ENCODE measurements at places on chromosomes 13 and 19.

DNA sequence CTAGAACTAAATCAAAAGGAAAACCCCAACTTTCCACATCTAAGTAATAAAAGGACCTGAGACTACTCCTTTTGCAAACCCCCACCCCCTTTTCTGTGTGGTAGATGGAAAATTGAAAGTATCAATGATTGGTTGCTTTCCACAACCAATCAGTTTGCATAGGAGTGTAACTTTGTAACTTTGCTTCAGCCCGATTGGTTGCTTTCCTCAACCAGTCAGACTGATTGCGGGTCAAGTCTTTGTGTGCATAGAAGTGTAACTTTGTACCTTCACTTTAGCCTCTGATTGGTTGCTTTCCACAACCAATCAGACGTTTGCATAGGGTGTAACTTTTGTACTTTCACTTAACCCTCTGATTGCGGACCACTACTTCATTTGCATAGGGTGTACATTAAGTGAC lies 8.0 kb upstream of the B3GLCT start:
- DNase-seq: no peak

GRCh38 chr13:100131863-100132574 lies 43.1 kb downstream of the PCCA start:
- DNase-seq: no peak

DNA sequence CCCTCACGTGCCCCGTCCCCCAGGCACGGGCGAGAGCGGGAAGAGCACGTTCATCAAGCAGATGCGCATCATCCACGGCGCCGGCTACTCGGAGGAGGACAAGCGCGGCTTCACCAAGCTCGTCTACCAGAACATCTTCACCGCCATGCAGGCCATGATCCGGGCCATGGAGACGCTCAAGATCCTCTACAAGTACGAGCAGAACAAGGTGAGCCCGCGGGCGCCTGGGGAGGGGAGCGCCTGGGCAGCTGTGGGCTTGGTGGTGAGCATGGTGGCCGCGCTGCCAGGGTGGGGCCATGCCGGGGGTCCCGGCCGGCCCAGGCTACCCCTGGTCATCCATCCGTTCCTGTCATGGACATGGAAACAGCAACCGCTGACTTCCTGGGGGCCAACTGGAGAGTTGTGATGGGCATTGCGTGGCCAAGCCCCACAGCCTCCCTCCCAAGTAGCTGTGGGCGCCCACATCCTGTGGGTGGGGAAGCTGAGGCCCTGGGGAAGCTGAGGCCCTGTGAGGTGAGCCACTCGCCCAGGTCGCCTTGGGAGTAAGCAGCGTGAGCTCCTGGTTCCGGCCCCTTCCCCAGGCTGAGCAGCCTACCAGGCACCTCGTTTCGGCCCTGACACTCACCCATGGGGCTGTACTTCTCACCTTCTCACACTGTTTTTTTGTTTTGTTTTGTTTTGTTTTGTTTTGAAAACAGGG lies 16.1 kb downstream of the GNA11 start:
- no peak for DNase-seq

DNA sequence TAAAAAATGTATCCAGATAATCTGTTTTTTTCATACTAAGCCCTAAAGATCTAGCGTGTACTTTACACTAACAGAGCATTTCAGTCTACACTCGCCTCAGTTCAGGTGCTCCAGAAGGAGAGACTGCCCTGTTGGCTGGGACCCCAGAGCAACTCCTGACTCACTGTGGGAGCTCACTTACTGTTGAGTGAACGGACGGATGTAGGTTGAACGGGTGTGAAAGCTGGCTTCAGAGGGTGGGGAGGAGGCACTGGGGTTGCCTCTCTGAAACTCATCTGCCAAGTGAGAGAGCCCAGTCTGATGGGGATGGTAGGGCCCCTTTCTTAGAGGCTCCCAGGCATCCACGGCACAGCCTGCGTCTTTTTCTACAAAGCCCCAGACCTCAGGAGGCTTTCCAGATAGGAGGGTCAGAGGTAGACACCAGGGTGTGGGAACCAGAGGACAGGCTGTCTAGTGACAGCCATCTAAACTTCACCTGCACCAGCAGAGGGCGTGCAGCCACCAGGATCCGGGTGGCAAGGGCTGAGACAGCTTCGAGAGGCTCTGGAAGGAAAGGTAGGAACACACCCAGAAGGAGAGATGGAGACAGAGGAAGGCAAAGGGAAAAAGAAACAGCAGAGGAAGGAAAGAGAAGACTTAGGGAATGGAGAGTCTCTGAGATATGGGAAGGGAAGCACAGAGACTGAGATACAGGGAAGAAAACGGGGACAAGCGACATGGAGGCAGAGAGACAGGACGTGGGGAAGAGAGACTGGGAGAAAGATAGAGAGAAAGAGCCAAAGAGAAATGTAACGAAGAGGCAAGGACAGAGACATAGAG lies 3.7 kb downstream of the KASH5 start:
- peak; percentile 78 for DNase-seq

DNA sequence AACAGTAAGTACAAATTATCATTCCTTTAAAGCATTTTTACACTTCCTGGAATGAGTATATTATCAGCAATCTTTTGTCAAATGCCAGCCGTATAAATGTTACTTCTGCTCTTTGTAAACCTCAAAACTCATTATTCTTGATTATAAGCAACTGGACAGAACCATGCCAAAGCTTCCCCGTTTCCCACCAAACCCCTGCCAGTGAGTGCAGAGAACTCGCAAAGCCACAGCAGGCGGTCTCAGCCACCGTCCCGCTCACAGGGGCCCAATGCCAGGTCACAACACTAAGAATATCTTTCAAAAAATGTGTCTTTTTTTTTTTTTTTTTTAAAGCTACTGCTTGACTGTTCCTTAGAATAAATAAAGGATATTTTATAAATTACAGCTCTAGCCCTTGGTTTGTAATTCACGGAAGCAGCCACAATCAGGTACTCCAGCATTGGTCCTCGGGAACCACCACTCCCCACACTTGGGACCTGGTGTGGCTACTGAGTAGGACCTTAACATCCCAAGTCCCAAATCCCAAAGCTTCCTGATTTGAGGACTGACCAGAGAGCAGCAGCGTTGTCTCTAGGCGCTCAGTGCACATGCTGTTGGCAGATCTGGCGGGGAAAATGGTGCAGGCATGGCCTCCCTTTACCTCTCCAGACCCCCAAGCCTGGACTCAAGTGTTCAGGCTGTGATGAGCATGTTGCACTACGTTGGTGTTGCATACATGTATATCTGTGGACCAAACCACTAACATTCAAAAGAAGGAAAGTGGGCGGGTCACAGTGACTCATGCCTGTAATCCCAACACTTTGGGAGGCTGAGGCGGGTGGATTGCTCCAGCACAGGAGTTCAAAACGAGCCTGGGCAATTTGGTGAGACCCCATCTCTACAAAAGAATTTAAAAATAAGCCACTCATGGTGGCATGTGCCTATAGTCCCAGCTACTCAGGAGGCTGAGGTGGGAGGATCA lies 19.0 kb downstream of the KCTD15 start:
- no peak for DNase-seq

DNA sequence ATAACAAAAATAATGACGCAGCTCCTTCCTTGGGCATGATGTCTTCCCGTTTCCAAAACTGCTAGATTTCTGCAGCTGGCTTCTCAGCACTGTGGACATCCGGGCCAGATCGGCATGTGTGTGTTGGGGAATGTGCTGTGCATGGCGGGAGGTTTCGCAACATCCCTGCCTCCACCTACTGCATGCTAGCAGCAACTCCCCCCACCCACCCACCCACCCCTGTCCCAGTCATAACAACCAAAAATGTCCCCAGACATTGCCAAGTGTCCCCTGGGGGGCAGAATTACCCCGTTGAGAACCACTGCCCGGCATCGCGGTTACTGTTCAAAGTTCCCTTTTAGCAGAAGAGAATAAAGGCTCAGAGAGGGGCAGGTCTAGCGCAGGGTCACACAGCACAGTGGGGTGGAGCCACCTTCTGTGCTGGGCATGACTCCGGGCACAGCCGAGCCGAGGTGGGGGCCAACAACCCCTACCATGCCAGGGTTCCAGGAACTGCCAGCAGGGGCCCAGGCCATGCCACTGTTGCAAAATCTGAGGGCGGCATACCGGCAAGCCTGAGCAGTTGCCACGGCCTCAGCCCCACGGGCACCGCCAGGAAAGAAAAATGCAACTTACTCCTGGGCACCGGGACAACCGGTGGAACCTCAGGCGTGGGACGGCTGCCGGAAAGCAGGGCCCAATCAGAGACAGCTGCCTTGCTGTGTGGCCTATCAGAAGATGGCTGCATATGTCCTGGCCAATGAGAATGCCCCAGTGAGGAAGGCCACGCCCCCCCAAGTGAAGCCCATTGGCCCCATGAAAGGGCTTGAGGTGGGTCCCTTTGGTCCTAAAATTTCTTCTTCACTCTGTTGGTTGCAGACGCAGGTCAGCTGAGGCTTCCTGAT lies 22.5 kb upstream of the NFIC start:
- peak; percentile 34 for DNase-seq

DNA sequence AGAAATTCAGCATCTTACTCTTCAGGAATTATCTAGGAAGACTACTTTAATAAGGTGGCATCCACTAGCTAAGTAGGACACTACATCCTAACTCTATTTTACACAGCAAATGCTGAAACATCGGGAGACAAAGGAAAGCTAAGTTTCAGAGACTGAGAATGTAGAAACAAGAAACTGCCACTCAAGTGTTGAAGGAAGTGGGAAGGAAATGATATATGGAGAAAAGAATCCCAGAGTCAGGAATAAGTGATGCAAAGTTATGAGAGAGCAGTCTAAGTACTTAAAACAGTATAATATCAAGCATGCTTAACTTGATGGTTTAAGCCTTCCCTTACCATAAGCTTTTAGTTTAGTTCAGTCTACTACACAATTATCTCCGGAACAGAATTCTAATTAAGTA lies 52.4 kb downstream of the RBM26 start:
- no peak for DNase-seq

GRCh38 chr13:97004886-97005285 lies 10.6 kb upstream of the OXGR1 start:
- no peak for DNase-seq

DNA sequence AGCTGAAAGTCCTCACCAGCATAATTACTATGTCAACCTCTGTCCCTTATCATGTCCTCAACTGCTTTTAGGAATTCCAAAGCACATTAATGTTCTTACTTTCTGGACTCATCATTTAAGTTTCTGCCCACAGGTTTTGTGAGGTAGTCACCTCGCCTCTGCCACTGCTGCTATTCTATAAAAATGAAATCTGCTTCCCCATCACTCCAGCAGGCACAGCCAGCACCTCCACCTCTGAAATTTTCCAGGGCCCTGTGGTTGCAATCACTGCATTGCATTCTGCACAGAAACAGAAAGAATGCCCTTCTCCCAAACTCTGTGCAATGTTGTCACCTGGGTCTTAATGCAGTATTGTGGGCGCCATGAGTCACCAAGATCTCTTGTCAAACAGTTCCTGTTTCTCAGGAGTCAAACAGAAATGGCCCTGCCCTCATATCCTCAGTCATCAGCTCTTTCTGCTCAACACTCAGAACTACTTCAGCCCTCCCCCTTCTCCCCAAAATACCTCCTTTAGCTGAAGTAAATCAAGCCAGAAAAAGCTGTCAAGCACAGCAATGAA lies 529.2 kb upstream of the NBEA start:
- DNase-seq: no peak

DNA sequence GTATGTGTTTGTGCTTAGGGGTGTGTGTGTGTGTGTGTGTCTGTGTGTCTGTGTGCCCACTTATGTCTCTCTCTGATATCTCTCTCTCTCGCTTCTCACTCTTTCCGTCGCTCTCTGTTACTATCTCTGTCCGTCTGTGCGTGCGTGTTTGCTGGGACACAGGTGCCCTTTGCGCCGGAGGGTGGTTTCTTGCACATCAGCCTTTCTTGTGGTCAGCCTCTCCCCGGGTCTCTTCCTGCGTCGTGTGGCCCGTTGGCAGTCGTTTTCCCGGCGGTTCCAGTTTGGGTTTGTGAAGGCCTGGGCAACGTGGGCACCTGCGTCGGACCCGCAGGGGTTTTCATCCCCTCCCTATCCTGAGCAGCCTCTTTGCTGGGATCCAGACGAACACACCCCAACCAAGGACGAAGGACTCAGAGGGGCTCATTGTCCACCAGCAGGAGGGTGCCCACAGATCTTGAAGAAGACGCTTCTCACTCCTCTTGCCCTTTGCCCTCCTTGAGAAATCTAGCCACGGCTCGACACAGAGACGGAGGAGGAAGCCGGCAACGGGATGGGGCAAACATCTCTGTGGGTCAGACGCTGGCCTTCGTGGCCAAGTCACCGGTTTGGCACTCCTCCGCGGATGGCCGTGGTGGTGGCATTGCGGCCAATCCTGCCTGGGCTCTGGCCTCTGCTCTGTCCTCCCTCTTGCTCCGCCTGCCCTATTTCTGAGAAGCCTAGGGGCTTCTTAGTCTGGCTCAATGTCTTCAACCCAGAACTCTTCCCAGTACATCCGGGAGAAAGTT lies 52.3 kb downstream of the ZNF146 start:
- no peak for DNase-seq

DNA sequence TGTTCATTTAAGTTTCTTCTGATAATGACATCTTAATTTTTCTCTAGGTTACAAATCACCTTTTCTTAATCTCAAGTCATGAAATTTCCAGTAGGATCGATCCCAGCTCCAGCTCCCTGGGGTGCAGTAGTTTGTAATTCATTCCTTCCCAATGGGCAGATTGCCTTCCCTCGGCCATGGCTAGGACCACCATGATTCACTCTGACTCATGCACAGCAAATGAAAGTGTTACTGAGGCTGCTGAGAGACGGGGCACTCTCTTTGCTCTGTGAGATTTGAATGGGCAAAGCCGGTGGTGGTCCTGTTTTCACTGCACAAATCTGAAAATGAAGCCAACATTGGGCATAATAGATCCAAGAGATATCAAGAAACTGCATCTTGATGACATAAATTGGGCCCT lies 202.8 kb upstream of the IRS2 start:
- DNase-seq: no peak

- DNase-seq: peak; percentile 77
Observed at GRCh38 chr19:40165362-40165937, 25.8 kb upstream of the MAP3K10 start.

- DNase-seq: no peak
Observed at GRCh38 chr13:34430294-34430693, 511.8 kb upstream of the NBEA start.

- no peak for DNase-seq
Observed at GRCh38 chr13:108326309-108326708, 56.8 kb downstream of the TNFSF13B start.

DNA sequence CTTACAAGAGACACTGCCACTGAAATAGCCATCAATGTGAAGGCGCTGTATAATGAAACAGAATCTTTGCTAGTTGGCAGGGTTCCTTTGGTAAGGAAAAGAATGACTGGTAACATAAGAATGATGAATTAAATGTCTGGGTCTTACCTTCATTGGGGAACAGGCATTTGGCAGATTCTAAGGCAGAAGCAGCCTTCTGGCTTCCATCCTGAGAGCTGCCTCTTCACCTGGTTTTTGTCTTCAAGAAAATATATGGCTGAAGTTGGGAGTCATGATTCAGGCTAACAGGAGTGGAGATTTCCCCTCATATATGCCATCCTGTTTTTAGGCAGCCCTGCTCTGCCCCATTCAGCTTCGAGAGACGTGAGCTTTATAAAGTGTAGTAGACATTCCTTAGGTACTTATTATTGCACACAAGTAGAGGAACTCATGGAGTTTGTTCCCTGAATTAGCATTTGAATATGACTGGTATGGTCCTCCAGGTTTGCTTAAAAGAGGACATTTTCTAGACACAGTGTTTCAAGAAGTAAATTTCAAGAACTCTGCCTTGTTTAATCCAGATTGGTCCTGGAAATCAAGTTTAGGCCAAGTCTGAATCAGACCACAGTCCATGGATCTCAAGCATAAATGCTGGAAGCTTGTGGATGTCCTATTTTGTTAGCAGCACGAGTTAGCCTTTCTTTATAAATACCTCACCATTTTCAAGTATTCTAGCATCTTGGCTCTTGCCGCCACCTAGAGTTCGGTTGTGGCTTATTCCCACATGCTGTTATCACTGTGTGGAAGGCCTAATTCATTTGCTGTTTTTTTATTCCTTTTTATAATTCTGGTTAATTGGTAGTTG lies 56.2 kb upstream of the AKAP11 start:
- DNase-seq: no peak
